ENCODE measurements at places on chromosomes 1 and 21.

DNA sequence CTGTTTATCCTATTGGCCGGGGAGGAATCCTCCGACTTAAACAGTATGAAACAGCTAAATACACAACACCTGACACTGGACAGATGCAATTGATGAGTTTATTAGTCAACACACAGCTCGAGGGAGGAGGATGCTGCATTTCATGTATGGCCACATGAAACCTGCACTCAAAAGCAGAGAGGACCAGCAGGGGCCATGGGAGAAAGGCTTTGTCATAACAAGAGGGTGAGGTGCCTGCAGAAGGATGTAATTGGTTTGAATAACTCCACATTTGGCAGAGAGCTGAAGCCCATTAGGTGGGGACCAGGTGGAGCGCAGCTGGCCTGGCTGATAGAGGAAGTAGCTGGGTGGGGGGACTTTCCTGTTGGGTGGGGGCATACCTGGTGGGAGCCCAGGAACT, 599.1 kb downstream of the PTPRU start:
- no peak for DNase-seq

DNA sequence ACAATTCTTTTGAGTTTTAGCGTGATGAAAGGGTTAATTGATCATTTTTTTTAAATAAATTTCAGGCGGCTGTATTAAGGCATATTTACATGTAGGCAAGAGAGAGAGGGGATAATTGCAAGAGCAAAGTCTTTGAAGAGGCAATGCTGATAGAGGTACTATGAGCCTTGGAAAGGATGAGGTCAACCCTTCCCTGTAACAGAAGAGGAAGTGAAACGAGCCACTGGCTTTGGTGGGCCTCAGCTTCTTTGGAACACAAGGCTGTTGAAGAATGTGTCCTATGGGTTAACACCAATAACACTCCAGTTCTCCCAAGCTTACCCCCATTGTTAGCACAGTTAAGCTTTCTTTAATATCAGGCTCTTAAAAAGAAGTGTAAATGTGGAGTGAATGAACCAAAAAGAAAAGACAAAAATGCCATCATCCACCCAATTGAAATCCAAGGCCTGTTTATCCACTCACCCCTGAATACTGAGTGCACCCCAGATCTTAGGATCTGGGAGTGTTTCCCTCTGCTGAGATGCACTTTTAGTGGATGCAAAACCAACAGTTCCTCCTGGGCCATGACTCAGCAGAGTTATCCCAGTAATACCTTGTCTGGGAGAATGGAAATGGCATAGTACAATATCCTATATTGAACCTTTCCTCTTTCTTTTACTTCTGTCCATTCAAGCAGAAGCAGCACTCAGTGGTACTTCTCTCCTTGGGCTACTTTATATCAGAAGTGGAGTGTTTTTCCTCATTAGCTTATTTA, 216.4 kb downstream of the SLC44A5 start:
- DNase-seq, result no peak

DNA sequence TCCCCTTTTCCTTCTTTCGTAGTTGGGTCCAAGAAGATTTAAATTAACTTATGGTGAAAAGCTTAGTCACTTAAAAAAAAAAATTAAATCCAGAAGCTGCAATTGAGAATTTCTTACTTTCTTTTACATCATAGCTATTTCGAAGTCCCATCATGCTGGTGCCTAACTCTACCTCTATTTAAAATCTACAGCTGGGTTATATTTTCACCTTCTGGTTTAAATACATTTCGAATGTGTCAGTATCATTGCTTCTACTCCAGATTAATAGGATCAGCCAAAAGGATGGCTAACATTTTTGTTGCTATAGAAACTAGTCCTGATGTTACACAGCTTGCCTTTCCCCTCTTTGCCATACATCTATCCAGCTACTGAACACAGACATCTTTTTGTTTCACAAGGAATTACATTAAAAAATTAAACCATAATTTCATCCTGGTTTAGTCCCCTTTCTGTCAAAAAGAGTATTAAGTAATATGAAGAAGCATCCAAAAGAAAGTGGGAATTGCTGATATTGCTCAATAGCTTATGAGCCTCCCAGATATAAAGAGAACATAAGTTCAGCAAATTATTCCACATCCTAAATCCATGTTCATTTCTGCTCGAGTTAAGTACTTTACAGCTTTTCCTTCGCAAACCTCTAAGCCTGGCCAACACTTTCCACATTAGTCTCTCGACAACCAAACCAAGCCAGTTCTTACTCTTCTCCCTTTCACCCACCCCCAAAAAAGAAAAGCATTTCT, 396.7 kb upstream of the DAB1 start:
- DNase-seq, result no peak

DNA sequence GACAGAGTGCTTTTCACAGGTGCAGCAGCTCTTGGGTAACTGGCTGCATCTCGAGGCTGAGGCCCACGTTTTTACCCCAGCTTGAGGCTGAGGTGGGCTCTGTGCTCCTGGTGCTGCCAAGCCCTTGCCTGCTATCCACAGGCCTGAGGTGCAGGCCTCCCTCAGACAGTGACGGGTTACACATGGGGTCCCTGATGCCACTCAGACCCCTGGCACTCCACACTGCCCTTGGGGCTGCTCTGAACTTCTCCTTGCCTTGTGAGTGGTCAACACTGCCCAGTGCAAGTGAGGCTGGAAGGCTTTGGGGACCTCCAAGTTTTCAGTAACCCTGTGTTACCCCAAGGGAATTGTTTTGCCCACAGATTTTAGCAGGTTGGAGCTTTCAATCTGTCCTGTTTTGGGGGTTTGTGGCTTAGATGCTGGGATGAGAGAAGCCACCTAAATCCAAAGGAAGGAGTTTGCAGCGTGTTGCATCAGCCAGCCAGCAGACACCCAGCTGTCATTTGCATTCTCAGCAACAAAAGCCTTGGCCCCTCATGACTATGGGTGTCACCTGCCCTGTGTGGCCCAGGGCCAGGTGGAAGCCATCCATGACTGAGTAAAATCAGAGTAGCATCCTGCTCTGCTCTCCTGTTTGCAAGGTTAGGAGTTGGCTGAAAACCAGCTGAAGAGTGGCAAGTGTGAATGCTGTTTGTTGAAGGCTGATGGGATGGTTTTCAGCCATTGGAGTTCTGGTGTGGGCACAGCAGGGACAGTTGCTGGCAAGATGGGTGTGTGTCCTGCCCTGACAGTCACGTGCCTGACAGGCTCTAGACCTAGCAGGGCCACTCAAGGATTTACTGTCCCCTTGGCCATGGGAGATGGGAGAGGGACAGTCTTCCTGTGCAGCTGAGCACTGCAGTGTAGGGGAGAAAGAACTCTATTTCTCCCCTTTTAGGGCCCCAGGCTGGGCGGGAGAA, 3.2 kb downstream of the RNF187 start:
- no peak for DNase-seq

Measured in brain microvascular endothelial cell (primary cell).